Activated T-cell treated with anti-CD3 and anti-CD28 coated beads for 4 hours (primary cell): ENCODE measurements at places on chromosomes 1 and 21.

GRCh38 chr1:191608367-191608766 lies 549.9 kb upstream of the RGS18 start:
- DNase-seq: no peak

- DNase-seq: no peak
Observed at GRCh38 chr1:232416026-232416568, 213.8 kb downstream of the SIPA1L2 start.

DNA sequence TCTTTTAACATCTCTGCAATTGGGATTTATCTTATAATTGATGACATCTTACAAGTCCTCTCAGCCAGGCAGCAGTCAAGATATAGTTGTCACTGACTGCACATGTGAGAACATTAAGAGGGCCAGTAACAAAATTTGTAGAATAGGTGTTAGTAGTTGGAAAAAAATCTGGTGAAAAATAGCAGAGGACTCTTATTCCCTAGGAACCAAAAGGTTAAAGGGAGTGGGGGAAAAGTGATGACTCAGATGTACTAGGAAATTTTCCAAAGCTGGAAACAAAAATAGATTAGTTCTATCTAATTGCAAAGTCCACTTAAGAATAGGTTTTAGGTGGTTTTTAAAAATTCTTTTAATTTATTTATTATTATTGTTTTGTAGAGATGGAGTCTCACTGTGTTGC lies 3.6 kb downstream of the NUP210L start:
- no peak for DNase-seq

GRCh38 chr1:20223551-20224419 lies 37.5 kb upstream of the PLA2G2C start:
- DNase-seq: no peak

DNA sequence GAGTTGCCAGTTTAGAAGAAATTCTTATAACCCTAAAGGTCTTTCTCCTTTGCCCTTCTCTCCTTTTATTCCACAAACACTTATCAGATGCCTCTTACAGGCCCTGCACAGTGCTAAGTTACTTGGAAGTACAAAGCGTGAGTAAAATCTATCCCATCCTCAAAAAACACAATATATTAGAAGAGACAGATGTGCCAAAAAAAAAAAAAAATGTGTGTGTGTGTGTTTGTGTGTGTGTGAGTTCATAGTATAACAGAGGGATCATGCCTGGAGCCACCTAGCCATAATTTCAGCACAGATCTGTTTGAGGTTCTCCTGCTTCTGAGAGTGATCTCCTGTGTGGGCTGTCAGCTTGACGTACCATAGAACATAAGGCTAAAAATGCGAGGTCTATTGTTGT lies 5.0 kb downstream of the FAM20B start:
- no peak for DNase-seq

DNA sequence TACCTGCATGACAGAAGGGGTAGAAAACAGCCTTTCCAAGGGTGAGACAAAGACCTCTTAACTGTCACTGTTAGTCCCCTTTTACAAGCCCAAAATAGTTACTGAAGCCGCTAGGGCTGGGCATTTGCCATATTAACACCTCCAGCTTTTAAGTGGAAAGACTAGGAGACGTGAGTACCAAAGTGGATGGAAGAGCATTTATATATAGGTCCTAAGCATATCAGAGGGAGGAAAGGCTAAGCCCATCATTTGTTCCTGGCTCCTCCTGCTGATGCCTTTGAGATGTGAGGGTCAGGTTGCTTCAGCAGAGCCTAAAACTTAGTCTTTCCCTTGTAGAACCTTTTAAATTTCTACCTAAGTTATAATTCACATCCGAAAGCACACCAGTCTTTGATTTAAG lies 25.7 kb upstream of the APOBEC4 start:
- no peak for DNase-seq

GRCh38 chr1:154474802-154475201 lies 27.2 kb upstream of the TDRD10 start:
- no peak for DNase-seq

- no peak for DNase-seq
Observed at GRCh38 chr1:168509875-168510791, 33.7 kb downstream of the XCL2 start.

GRCh38 chr1:8867878-8868567 lies 10.5 kb downstream of the ENO1 start:
- DNase-seq: no peak

GRCh38 chr1:234610666-234611224 lies 767 bp upstream of the IRF2BP2 start:
- peak; percentile 83 for DNase-seq

GRCh38 chr1:8666389-8667167 lies 150.9 kb downstream of the RERE start:
- no peak for DNase-seq

DNA sequence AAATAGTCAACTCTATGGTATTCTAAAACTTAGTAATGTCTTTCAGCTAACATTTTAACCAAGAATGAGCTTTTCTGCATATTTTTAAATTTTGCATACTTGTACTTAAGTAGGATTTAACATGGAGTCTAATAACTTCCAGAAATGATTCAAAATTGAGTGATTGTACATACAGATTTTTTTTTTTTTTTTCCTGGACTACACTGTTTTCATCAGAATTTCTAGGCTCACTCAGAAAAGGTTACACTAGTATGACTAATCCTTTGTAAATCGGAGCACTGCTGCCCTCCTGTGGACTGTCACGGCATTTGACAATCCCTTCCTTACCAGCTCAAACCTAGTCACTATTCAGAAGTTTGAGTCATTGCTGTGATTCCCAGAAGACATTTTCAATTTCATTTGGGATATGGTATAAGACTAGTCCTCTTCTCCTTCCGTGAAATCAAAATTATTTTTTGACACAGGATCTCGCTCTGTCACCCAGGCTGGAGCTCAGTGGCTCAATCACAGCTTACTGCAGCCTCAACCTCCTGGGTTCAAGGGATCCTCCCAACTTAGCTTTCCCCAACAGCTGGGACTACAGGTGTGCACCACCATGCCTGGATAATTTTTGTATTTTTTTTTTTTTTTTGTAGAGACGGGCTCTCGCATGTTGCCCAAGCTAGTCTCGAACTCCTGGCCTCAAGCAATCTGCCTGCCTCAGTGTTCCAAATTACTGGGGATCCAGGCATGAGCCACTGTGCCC lies 45.5 kb downstream of the CD46 start:
- peak; percentile 75 for DNase-seq

- DNase-seq: no peak
Observed at GRCh38 chr1:44405031-44405797, at the start of gene RNF220. Gene RNF220, plus strand, starts transcription at chr1:44405255.

- DNase-seq: no peak
Observed at GRCh38 chr1:229028544-229028943, 242.4 kb upstream of the RAB4A start.

DNA sequence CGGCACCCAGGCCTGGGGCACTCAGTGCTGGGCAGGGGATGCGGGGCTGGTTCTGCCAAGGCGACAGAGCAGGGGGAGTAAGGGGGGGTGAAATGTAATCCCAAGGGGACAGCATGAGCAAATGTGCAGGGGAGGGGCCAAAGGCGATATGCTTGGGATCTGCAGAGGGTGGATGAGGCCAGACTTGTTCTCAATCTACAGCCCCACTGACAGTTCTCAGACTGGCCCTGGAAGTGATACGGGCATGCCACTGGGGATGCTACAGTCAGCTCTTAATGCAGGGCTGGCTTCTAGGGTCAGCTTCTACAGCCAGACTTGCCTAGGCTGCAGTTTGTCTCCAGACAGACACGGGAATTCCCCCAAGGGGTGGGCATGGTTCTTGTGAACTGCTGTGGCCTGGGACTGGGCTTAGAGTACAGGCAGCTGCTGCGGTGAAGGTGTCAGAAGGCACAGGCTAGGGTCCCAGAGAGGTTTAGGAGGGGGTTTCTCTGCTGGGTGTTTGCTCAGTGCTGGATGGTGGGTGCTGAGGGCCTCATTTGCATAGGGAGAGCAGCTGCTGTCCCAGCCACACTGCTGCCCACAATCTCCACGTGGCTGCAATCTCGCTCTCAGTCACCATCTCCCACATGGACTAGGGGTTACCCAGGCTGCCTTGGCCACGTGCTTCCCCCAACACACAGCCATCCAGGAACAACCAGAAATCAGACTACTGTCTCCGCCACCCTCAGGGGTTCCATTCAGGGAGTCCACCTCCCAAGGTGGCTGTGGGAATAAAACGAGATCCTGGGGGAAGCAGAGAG lies 190.1 kb downstream of the HIVEP3 start:
- no peak for DNase-seq

- DNase-seq: no peak
Observed at GRCh38 chr1:1799716-1800115, 21.4 kb upstream of the NADK start.

DNA sequence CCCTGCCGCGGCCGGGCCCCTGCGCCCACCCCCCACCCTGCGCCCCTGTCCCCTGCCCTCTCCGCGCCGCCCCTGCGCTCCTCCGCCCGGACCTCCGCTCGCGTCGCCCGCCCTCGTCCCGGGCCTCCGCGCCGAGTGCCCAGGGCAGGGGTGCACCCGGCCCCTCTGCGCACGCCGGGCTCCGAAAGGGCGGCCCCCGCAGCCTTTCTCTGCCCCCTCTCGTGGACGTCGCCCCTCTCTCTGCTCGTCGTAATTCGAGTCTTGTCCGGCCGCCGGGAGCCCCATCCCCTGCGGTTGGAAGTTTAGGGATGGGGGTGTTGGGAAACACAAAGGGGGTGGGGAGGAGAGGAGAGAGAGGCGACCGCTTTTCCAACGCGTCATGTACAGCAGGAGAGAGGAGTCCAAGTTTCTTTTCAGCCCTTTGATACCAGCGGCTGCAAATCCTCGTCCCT lies 407 bp downstream of the GALNT2 start:
- no peak for DNase-seq

DNA sequence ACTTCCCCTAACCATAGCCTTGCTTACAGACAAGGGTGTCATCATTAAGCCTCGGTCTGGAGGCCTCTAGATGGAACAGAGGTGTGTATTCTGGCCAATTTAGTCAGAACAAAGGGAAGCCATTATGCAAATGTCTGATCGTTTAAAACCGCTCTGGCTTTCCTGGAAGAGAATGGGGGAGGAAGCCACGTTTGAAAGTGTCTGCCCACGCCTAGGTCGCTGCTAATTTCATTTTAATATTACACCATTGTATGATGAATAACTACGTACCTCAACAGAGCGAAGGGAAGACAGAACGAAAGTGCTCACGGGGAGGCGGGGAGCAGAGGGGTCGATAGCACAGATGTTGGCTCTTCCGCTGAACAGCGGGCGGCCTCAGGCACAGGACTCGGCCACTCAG lies 41.1 kb upstream of the CSF3R start:
- DNase-seq: no peak

- no peak for DNase-seq
Observed at GRCh38 chr1:116345843-116346242, 27.2 kb upstream of the ATP1A1 start.

DNA sequence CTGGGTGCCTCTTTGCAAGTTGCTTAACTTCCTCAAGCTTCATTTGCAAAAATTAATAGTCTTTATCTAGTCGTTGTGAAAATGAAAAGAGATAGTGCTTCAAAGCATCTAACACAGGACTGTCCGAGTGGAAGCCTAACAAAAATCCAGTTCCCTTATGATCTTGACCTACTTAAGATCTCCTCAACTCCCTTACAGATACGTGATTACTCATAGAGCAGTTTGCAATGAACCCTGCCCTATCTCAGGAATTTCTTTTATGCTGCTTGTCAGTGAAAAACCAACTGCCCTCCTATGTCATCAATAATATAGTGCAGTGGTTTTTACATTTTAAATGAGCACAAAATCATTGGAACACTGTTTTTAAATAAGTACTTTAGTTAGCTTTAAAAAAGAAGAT lies 314.3 kb downstream of the BACH1 start:
- DNase-seq: no peak

DNA sequence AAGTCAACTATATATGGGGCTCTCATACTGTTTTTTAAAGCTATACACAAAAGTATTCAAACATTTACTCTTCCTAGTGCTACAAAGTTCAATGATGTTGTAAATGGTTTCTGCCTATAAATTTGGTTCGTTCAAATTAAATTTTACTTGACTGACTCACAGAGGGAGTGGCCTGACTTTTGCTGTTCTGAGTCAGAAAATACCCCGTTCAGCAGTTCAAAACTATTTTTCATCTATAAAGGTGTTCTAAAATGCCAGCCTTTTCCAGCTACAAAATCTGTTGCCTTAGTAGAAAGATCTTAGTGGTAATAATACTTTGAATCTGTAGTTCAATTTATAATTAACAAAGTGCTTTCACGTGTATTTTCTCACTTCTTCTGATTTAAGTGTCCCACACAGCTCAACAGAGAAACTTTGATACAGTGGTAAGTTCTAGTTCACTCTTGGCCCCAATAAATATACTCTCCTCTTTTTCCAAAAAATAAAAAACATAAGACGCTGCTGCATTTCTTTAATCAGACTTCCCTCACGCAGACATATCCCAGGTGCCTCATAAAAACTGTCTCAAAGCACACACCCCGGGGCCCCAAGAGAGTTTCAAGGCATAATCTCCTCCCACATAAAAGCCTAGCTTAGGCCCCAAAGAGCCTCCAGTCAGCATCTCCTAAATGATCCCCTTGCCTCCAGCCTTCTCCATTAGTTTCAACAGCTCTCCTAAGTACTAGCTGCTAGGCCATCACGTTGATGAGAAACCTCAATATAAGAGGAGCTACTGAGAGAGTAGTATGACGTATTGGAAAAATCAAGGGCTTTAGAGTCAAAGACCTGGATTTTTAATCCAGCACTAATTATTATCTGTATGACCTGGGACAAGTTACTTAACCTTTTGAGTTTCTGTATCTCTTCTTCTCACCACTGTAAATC lies 3.2 kb downstream of the PTP4A2 start:
- no peak for DNase-seq

DNA sequence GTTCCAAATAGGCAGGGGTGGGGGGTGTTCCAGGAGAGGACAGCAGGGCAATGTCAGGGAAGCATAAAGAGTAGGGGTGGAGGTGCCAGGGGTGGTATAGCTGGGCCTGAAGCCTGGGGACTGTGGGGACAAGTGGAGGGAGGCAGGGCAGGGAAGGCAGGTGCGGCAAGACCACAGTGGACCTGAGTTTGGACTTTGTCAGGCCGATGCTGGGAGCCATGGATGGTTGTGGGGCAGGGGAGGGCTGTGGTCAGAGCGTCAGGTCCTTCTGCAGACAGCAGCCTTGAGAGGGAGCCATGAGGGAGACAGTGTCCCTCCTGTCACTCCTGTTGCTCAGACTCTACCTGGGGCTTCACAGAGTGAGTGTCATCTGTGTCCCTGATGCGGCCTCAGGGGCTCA lies 320.3 kb downstream of the PTPRU start:
- no peak for DNase-seq

DNA sequence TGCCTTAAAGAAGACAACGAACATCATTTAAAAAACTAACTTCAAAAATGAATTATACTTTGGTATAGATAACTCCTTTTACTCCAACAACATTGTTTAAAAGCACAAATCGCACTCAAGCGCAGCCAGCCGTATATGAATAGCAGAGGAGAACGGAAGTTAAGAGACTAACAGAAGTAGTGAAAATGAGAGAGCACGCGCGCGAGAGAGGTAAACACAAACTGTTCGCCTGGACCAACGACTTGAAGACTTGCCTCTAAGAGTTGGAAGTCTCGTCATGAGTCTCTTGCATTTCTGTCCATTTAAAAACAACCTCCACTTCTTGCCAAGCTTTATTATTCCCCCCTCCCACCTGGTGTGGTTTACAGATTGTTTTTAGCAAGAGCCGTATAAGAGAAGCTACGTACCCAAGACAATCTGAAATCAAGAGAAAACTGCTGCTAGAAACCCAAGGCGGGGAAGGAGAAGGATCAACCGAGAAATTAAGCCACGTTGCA lies 479 bp downstream of the SELENOF start:
- DNase-seq: peak; percentile 19
